Stimulated activated CD4-positive, alpha-beta T cell treated with anti-CD3 and anti-CD28 coated beads, Interleukin-12 subunit alpha, Interleukin-12 subunit beta, amount 100 ng/mL, for 24 hours (primary cell): ENCODE measurements at places on chromosomes 6 and 20.
A peak's percentile ranks its signal among the peaks of the same experiment; 100 is the strongest.

- no peak for DNase-seq
Measured at GRCh38 chr6:157987788-157988699, 6.4 kb downstream of the SYNJ2 start.

DNA sequence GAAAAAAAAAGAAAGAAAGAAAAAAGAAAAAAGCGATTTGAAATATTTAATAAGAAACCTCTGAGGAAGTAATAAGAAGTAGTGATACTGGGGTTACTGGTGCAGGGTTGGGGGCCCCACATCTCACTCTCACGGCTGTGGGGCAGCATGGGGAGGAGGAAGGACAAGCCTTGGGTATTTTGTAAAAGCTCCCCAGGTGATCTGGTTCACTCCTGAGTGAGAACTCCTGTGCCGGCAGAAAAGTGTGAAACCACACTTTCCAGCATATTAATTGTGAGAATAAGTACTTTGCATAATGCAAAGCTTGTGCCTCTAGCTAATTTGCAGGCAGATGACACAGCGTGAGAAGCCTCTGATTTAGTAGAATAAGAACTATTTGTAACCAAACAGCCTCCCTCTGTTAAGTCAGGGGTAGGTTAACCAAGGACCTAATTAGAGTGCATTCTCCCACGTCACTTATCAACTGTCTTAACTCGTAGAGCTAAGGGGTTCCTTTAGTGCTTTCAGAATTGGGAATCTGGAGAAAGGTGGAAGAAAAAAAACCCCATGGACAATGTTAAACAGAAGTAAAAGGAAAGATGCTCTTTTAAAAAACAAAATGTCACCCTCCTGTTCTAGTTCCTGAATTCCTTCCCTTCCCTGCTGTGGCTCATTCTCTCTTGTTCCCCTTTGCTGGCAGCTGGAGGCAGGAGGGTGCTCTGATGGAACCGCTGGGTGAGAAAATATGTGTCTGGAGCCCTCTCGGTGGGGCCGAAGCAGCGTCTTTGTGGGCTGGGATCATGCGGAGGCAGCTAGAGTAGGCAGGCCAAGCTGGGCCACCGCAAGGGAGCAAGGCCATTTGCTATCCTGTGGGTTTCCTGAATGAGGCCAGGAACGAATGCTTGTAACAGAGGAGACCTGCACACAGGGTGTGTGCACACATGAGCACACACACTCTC, 108.7 kb downstream of the FYN start:
- DNase-seq = peak; percentile 61

- DNase-seq = no peak
Measured at GRCh38 chr6:109896341-109896740, 81.8 kb upstream of the GPR6 start.

- DNase-seq = no peak
Measured at GRCh38 chr20:46118481-46119020, 437 bp downstream of the CD40 start.

GRCh38 chr20:61588411-61589385, 336.6 kb downstream of the CDH4 start:
- no peak for DNase-seq

GRCh38 chr20:37919389-37920040, 16.6 kb downstream of the VSTM2L start:
- DNase-seq = no peak

DNA sequence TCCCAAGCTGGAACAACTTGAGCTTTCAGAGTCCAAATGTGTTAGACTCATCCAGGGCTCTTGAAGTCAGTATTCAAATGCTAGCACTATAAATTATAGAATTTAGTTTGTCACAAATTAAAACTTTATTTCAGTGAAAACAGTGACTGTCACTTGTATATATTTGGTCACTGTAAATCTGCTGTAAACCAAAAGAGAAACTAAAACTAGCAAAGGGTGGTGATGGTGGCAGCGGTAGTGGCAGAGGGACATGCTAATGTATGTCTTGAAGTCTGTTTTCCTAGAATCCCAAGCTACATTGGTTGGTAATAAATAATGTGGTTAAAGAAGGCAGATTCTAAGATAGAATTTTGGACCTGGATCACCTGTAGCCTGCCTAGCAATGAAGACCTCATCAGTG, 140.4 kb upstream of the CENPW start:
- no peak for DNase-seq

DNA sequence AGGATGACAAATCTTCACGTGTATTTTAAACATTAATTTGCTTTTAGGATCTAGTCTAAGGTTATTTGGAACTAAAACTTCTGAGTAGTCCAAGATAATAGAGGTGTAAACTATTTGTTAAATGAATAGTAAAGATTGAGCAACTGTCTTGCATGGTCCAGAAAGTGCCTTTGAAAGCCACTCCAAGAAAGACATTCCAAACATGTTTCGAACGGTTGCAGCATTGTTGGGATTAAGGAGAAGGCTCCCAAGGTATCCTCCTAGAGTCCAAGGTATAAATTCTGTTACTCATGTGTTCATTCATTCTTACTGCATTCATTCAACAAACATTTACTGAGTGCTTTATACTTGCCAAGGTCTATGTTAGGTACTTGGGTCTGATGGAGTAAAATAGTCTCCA, 28.8 kb upstream of the MYLK2 start:
- DNase-seq = no peak

GRCh38 chr20:1323830-1324597, 4.9 kb downstream of the SDCBP2 start:
- no peak for DNase-seq

GRCh38 chr6:84249724-84250123, 22.3 kb upstream of the CEP162 start:
- no peak for DNase-seq

DNA sequence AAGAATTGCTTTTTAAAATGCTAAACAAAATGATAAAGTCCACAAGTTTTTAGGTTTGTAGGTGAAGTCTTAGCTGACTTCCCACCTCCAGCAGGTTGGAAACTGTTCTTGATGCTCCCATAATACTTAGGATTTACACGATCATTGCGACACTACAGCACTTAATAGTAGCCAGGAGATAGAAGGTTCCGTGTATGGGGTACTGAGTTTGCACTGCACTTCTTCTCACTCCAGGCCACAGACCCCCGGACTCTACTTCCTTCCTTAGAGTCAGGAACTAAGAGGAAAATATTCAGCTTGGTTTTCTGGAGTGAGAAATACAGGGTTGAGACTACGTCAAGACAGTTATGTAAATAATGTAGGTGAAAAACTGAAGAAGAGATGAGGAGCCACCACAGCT, 56.1 kb upstream of the SGK1 start:
- DNase-seq = no peak

DNA sequence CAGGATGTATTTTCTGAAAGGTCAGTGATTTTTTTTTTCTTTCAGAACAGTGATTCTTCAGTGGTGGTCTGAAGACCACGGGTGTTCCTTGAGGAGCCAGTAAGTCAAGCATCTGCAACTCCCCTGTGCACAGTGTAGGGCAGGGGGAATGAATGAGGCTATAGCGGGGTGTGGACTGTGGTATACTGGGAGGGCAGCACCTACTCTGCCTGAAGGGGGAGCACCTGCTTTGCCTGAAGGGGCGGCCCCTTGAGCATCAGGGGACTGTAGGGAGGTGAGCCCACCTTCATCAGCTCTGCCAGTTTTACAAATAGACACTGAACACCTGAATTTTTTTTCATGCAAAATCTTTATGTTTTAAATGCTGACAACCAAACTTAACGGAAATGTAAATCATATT, 77.5 kb upstream of the RIPOR2 start:
- no peak for DNase-seq

DNA sequence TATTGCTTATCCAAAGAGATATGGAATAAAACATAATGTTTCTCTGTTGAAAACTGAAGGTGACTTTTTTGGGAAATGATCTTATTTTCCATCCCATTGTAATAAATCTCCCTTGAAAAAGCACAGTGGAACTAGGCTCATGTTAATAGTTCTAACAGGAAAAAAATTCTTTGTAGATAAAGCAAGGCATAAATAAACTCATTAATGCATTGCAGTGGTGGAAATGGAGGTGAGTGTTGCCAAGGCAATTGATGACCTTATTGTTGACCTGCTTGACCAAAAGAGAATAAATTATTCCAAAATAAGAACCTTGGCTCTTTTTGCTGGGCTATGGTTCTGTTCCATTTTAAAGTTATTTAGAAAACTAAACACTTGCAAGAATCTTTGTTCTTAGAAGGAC, 55.2 kb downstream of the TRMT11 start:
- no peak for DNase-seq

GRCh38 chr20:37276494-37277252, 12.8 kb upstream of the MANBAL start:
- no peak for DNase-seq

DNA sequence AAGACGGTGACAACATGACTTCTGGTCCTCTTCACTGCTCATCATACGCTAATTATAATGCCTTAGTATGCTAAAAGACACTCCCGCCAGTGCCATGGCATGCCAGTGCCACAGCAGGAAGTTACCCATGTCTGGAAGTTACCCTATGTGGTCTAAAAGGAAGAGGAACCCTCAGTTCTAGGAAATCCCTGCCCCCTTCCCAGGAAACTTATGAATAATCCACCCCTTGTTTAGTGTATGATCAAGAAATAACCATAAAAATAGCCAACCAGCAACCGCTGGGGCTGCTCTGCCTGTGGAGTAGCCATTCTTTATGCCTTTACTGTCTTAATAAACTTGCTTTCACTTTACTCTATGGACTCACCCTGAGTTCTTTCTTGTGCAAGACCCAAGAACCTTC, 15.8 kb upstream of the SERPINB9 start:
- DNase-seq = no peak

DNA sequence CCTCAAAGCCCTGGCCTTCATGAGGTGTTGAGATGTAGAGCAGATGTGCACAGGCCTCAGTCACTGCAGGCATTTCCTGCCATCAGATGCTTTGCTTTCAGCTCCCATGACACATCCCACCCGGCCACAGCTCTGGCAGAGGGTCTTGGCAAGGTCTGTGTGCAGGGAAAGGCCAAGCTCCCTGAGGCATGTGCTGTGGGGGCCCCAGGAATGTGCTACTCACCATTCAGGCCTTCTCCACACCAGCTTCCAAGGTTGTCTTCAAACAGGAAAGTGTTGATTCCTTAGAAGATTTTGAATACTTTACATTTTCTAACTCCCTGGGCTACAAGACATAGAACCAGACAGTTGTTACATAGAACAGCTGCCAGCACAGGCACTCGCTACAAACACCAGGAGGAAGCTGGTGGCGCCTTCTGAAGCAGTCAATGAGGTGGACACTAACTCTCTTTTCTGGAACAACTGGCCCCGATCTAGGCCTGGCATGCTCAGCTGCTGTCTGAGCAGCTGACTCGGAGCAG, 27.8 kb downstream of the CASS4 start:
- no peak for DNase-seq

DNA sequence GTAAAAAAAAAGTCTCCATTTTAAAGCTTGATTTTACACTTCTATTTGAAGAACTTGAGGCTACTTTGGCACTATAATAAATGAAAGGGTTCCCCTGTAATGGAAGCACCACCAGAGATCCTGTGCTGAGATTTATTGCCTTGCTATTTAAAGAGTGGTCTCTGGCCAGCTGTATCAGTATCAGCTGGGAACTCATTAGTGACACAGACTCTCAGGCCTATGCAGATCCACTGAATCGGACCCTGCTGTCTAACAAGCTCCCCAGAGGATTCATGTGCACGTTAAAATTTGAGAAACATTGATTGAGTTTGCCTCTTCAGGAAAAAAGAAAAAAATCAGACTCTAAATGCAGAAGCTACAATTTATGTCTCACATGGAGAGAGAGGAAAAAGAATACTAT, 299.9 kb upstream of the BMP2 start:
- no peak for DNase-seq

GRCh38 chr6:5172041-5172653, 87.0 kb downstream of the PPP1R3G start:
- no peak for DNase-seq

DNA sequence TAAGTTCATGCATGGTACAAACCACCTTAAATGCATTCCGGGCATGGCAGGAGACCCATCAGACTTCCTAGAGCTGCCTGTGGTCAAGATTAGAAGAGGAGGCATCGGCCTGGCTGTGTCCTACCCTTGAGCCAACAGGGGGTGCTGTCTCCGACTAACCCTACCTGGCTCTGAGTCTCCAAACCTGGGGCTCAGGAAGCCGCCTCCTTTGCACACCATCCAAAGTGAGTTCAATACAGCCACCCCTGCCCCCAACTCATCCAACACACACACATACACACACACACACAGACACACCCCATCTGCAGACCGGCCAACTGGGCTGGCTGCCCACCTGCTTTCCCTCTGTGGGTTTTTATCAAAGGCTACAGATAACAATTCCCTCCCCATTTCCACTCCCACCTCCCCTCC, 77.0 kb downstream of the JPH2 start:
- DNase-seq = no peak

- no peak for DNase-seq
Measured at GRCh38 chr6:128964233-128964755, 81.4 kb downstream of the LAMA2 start.

DNA sequence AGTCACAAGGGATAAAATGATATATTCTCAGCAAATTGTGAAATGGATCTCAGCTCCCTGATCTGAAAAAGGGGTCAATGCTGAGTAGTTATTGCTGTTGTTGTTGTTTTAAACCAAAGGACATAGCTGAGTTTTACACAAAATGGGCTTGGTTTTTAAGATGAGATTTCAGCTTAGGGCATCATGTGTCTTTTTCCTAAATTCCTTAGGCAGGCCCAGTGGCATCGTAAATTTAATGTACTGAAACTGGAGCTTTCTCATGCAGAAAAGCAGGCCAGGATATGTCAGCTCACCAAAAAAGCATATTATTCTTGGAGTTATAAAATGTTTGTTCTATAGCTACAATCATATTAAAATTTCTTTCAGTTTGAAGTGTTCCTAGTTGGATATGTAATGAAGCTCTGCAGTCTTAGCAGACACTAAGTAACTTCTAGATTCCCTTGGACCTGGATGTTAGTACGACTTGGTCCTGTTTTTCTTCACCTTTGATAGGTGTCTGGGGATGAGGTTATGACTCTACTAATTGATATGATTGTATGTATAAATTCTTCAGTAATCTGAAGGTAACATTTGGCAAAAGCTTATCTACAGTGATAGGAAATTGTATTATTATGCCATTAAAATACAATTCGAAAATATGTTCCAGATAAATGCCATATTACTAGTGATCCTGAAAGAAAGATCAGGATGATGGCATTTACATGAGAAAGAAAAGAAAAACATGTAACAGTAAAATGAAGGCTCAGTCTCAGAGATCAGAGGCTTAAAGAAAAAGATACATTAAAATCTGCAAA, 663.3 kb downstream of the RFPL4B start:
- no peak for DNase-seq
